ENCODE measurements at places on chromosomes 4 and X.

GRCh38 chrX:75273483-75273882 lies 402 bp upstream of the UPRT start:
- no peak for DNase-seq

DNA sequence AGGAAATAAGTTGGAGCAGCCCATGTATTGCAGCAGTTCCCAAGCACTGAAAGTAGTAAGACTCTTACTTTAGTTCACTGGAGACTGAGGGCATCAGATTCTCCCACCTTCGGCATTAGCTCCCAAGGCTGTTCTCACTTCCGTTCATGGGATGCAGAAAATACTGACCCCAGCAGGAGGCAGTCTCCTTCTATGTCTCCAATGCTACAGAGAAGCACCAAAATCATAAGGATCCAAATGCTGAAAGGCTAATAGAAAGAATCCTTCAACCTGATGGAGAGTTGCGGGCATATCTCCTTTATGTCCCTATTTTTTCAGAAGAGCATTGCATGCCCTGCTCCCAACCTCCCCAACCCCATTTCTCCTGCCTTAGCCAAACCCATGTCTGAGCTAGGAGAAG lies 32.4 kb downstream of the ADH7 start:
- no peak for DNase-seq

DNA sequence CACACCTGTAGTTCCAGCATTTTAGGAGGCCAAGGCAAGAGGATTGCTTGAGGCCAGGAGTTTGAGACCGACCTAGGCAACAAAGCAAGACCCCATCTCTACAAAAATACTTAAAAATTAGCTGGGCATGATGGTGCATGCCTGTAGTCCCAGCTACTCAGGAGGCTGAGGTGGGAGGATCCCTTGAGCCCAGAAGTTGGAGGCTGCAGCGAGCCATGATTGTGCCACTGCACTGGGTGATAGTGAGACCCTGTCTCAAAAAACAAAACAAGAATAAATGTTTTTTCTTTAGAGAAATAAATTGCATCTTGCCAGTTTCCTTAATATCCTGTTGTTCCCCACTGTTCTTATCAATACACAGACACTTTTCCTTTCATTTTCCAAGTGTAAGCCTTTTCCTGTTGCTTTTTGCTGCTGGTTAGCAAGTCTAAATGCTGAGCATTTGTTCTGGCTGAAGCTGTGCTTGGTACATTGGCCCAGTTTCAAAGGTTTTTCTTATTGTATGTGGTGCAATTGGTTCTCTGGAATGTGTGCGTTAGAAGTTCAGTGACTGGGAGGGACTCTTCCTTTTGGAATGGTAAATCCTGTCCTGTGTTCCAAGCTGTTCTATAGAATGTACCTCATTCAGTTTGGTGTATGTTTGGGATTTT lies 98.2 kb downstream of the AFF1 start:
- no peak for DNase-seq

DNA sequence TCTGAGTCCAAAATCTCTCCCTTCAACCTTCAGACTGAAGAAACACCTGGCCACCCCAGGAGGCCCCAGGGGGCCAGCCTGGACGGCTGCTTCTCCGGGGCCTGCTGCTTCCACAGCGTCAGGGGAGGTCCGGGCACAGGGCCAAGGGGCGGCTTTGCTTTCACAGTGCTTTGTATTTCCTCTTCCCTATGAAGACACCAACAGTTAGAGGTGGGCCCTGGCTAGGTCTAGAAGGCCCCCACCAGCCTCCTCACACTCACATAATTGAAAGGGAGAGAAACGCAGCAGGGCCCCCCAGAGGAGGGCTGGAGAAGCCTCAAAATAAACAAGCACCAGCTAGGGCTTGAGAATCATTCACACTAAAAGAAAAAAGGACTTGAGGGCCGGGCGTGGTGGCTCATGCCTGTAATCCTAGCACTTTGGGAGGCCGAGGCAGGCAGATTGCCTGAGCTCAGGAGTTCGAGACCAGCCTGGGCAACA lies 17.8 kb downstream of the SCD5 start:
- DNase-seq = no peak

DNA sequence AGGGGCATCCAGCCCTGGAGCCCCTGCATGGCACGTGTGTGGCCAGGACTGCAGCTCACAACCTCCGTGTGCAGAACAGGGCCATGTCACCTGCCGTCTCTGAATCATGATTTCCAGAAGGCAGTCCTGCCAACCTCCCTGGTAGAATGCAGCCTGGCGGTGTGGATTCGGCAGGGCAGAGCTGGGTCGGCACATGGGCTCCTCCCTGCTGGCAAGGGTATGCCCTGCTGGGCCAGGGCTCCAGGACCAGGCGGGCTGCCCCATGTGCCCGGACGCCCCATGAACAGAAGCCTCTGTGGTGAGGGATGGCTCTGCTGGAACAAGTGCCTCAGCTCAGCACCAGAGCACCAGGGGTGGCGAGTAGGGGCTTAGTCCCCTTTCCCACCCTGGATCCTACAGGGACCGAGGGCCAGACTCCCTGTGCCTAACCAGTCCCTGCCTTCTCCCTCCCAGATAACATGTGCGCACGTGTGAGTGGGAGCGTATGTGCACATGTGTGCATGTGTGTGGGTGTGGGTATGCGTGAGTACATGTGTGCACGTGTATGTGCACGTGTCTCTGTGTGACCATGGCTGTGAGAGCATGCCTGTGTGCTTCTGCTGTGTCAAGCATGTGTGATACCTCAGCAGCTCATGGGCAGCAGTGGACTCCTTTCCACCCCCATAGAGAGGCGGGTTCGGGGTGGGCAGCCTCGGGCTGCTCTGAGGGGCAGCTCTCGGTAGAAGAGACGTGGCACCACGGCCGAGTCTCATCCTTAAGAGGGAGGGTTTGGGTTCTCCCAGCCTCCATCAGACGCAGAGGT lies 10.3 kb upstream of the MXD4 start:
- no peak for DNase-seq

GRCh38 chr4:2583092-2583491 lies 46.6 kb downstream of the FAM193A start:
- DNase-seq = no peak

- DNase-seq = no peak
Observed at GRCh38 chr4:76292730-76293129, 13.8 kb upstream of the STBD1 start.

GRCh38 chrX:129665916-129666644 lies 11.3 kb upstream of the APLN start:
- DNase-seq = no peak

GRCh38 chr4:82124932-82125786 lies 248.6 kb downstream of the HNRNPD start:
- DNase-seq = no peak

DNA sequence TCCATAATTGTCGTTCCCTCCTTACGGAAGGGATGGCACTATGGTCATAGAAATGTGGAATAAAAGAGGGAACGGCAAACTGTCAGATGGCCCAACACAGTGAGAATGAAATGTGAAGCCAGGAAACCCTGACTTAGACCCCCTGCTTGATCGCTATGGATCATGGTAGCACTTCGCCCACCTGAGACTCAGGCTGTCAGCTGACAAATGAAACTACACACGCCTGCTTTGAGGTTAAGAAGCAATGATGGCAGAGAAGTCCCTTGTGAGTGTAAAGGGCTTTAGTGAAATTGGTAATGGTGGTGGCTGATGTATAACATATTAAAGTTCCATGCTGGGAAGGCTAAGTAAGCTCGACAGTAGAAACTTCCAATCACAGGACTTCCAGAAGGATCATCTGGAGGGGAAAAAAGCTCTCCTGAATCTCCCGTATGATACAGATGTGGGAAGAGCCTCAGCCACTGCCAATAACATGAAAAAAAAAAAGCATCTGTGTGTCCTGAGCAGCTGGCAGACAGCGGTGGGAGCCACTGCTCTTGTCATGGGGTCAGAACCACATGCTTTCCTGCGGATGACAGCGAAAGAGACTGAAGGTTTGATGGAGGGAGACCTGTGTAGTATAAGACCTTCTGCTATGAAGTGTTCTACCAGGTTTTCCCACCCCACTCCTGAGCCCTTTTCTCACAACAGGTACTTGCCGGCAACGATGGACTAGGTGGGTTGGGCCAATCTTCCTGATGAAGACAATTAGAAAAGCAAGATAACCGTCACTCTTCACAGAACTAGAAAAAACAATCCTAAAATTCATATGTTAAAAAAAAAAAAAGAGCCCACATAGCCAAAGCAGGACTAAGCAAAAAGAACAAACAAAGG lies 107.6 kb downstream of the AFAP1 start:
- DNase-seq = no peak

DNA sequence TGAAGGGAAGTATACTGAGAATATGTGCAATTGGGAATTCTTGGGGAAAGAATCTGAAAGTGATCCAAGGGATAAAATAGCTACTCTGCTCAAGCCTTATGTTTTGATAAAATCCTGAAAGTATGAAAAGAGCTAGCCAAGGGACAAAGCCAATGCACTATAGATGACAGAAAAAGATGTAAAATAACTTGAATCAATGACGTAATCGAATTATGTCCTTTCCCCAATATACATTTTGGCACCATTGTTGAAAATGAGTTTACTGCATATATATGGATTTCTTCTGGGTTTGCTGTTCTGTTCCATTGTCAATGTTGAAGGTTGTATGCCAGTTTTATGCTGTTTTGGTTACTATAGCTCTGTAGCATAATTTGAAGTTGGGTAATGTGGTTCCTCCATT lies 407.3 kb downstream of the DCAF12L2 start:
- DNase-seq = no peak

- no peak for DNase-seq
Observed at GRCh38 chr4:924107-925096, 7.7 kb downstream of the GAK start.

- DNase-seq = no peak
Observed at GRCh38 chrX:46209768-46210167, 335.5 kb downstream of the ZNF674 start.

- no peak for DNase-seq
Observed at GRCh38 chrX:51955200-51955599, 61.8 kb downstream of the MAGED1 start.

DNA sequence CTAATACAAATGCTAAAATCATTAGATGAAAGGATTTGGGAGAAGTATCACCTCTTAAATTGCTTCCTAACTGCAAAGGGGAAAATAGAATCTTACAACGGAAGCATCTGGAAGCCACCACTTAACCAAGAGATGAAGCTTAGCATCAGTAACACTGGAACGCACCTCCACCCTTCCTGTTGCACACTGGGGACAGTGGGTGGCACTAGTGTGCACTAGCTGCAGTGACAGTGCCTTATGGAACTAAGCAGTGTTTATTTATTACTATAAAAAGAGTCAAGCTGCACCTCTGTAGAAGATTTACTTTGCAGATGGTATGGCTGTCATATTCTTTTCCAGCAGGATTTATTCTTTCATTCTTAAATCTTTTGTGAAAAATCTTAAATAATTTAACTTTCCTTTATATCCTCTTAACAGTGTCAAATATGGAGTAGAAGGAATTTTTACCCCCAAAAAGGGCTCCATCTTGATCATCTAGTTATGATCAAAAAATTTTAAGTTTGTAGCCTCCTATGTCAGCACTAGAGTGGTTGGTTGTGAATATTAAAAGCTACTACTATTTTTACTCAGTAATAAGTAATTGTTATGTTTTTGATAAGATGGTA lies 76.7 kb downstream of the SCD5 start:
- DNase-seq = no peak

- DNase-seq = no peak
Observed at GRCh38 chr4:177505171-177505615, 63.0 kb upstream of the AGA start.

DNA sequence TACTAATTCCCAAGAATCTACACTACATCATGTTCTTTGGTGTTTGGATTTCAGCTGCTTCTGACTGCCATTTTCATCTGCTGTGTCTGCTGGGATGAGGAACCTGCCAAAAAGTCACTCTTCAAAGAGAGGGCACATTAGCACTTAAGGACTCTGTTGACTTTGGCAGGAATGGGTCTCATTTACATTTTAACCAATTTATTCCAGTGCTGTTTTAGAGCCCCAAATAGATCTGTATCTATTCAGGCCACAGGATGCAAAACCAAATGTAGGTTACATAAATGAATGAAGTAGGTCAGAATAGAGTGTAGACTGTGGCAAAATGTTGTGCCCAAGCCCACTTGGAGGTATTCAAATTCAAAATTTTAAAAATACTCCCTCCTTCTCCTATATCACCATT lies 14.4 kb downstream of the TXK start:
- no peak for DNase-seq

DNA sequence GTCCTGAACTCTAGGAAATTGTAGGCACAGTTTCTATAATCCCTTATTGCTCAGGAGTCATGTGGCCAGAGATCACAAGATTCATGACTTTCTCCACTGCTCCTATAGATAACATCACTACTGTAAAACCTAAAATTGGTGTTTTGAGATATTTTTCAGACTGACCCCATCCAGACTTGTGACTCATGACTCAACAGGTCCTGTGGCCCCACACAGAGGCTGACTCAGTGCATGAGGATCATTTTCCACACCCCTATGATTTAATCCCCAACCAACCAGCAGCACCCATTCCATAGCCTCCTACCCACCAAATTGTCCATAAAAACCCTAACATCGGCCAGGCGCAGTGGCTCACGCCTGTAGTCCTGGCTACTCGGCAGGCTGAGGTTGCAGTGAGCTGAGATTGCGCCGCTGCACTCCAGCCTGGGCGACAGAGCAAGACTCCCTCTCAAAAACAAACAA lies 13.2 kb upstream of the XIAP start:
- DNase-seq = no peak

DNA sequence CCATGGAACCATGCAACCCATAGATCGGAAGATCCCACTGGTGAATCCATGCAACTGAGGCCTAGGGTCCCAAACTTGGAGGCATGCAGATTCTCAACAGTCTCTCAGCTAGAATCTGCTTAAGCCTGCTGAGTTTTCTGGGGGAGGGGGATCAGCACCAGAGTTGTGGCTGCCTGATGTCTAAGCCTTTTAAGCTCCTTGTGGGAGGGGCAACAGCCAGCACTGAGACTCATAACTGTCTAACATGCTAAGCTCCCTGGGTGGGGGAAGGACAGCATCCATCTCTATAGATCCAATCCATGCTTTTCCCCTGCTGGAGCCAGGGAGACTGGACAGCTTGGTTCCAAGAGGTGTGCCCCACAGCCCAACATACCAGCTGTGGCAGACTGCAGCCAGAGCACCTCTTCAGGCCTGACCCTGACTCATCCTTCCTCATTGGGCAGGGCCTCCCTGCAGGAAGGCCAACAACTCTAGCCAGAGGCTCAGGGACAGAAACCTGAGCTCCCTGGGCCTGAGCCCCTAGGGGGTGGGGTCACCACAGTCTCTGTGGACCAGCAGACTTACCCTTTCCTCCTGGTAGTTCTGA lies 300.1 kb upstream of the SLC7A11 start:
- no peak for DNase-seq

GRCh38 chr4:15521442-15522039 lies 51.9 kb downstream of the CC2D2A start:
- DNase-seq = no peak

DNA sequence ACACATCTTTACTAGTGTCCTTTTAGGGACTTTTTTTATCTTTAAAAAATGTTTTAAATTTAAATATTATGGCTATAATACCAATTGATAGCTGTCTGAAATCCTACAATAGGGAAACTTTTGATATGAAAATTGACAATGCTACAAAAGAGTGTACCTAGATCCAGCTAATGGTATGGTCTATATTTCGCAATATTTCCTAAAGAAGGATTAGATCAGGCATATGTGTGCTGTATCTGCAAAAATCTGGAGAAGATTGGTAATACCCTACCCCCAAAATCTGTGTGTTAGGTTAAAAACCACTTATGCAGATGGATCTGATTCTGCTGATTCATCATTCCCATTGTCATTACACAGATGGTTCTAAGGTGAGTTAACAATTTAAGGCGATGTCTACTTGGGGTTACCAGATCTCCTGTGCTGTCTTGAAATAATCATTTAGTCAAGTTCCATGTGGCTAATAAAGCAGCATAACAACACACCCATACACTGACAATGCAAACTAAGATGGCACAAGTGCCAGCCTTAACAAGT lies 137.1 kb downstream of the GASK1B start:
- DNase-seq = no peak
